ENCODE measurements at places on chromosomes 7 and 10.

DNA sequence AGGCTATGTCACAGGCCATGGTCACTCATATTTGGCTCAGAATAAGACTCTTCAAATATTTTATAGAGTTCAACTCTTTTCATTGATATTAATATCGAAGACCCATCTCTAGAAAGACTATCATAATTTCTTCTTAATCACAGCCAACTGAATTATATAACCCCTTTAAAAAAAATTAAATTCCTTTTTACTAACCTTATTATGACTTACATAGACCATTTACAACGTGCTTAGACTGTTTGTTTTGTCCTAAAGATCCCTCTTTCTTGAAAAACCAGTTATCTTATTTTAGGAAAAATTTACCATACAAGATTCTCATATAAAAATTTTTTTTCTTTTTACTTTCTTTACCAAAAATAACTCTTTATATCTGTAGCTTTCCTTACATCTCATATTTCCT, 10.2 kb upstream of the TMEM254 start:
- no peak for DNase-seq

GRCh38 chr7:133999178-133999577, 128.0 kb upstream of the LRGUK start:
- DNase-seq: no peak

- DNase-seq: no peak
These were observed 1.6 kb downstream of the NUP42 start for GRCh38 chr7:23183279-23184012.

DNA sequence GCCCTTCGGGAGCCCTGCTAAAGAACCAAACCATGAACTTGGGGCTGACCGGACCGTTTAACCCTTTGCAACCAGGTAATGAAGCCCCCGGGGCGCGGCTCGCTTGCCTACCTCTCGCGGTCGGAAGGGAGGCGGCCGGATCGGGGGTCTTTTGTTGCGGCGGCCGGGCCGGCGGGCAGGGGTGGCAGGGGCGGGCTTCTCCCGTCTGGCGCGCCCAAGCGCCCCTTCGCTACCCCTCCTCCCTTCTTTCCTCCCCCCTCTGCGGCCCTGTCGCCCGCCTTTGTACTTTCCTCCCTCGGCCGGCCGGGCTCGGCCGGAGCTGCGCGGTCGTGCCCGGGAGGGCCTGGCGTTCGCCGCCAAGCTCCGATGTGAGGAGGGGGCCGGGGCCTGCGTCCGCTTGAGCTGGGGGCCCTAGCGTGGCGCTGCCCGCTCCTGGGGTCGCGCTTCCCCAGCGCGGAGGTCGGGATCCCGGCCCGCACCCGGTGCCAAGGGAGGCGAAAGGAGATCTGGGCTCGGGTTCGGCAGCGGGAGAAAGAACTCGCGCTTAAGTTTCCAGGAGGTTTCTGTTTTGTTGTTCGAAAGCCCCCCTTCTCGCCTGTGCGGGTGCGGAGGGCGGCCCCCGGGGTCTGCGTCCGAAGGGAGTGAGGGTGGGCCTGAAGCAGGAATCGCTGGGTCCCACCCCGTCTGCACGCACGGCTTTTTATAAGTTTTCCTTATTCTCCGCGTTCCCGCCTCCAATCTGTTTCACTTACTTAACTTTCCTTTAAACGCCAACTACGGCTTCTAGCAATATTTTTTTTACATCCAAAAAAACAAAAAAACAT, 436.8 kb upstream of the GALNT17 start:
- no peak for DNase-seq

GRCh38 chr10:115777646-115778045, 495.4 kb downstream of the GFRA1 start:
- no peak for DNase-seq

DNA sequence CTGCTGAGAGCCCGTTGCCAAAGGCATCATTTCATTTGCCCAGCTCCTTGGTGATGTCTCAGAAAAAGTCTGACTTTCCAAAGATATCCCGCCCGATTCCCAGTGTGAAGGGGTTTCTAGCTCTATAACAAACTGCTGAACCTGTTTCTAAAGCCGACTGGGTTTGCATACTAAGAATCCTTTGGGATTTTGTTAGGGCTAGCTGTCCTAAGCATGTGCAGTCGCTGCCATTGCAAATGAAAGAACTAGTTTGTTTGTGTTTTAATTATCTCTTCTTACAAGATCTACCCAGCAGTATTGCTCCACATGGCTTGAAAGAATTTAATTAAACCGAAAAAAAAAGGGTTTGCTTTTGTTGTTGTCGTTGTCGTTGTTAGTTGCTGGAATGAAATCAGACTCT, 476.6 kb downstream of the GATA3 start:
- no peak for DNase-seq

GRCh38 chr7:88540012-88540411, 219.5 kb upstream of the ZNF804B start:
- DNase-seq: no peak

GRCh38 chr7:2436341-2437104, 33.1 kb downstream of the CHST12 start:
- DNase-seq: no peak

- DNase-seq: no peak
These were observed 173.3 kb upstream of the BET1 start for GRCh38 chr7:94177441-94177840.

DNA sequence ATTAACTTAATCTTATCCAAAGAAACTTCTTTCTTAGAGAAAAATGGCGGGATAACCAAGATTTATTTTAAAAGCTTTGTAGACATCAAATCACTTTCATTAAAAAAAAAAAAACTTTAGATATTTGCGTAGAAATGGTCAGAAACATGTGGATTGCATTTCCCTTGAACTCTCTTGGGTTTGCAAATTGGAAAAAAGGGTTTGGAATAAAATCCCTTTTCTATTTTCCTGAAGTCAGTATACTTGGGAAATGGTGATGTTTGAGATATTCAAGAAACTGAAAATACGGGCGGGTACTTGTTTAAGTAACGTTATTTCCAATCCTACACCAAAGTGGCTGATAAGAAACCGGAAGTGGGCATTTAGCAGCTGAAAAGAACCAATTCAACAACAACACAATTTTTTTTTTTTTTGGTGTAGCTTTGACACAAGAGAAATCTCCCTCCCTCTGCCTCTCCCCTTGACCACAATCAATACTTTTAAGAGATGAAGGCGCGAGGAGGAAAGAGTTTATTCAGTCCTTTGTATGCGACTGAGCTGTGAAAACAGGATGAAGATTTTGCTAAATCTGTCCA, 13.7 kb upstream of the GFRA1 start:
- no peak for DNase-seq

GRCh38 chr7:38658921-38659320, 27.7 kb upstream of the AMPH start:
- DNase-seq: no peak

DNA sequence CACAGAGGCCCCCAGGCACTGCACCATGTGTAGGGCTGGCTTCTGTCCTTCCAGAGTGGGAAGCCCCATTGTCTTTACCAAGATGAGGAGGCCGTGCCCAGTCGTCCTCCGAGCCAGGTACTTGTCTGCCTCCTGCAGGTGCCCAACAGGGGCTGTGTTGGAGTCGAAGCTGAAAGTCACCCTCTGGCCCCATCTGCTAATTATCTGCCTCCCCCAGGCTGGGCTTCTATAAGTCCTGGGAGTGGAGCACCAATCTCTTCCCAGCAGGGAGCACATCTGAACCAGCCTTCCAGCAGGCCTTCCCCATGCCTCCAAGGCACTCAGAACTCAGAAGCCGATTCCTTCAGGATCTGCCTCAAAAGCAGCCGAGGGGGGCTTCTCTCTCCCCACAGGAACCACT, 11.6 kb upstream of the CHST15 start:
- DNase-seq: no peak

GRCh38 chr7:142542942-142543341, 206.3 kb upstream of the PRSS1 start:
- DNase-seq: no peak

- DNase-seq: no peak
These were observed 33.9 kb downstream of the STARD3NL start for GRCh38 chr7:38211940-38212339.

GRCh38 chr7:155874010-155874409, 61.7 kb upstream of the SHH start:
- DNase-seq: no peak

All from stimulated activated CD8-positive, alpha-beta memory T cell treated with anti-CD3 and anti-CD28 coated beads, Interleukin-7, amount 100 ng/mL, for 24 hours (primary cell).